Activated naive CD8-positive, alpha-beta T cell treated with anti-CD3 and anti-CD28 coated beads, Interleukin-2, amount 10 ng/mL, durations not matched to agents 7 days and 5 days (primary cell): ENCODE measurements at places on chromosomes 11 and 22. TPM values are rescaled to one million over a fixed set of nuclear protein-coding genes. Genes with fewer than 3 reads are reported as not detected.

DNA sequence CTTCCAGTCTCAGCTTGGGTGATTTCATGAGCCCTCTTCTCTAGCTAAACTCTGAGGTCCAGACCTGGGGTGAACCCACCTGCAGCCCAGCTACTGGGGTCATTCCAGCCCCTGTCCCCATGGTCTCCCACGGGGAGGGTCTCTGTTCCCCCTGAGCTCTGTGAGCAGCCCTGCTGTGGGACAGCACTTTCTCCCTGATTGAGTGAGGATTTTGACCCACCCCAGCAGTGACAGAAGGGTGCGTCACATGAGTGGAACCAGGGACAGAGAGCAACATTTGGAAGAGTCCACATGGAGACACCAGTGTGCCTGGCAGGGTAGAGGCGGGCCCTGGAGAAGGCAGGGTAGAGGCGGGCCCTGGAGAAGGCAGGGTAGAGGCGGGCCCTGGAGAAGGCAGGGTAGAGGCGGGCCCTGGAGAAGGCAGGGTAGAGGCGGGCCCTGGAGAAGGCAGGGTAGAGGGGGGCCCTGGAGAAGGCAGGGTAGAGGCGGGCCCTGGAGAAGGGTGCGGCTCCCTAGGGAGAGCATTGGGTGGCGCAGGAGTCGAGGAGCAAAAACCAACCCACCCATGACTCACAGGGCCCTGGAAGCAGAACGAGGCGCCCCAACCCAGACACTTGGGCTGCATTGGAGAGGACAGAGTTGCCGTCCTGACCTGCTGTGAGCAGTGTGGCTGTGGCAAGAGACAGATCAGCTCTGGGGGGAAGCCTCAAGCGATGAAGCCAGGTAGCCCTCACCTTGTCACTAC, 227.7 kb upstream of the B3GAT1 start:
- DNase-seq = no peak

DNA sequence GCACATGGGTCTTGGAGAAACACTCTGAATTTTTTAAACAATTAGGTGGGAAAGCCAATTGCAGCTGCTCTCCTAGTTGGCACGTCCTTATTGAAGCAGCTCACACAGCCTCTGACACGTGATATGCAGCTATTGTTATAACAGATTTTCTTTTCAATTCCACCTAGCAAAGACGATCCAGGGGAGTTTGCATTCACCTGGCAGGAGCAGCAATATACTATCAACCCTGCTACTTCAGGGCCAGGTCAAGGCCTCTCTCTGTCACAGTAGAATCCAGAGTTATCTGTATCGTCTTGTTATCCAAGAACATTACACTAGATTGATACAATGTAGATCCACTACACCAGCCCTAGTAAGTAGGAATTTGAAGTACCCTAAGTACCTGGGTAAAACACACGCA, 8.3 kb downstream of the KRTAP5-11 start:
- DNase-seq = no peak

- no peak for DNase-seq
Observed at GRCh38 chr11:95891423-95892170, 32.3 kb downstream of the MTMR2 start.

The GAL3ST1 gene
- 0.68 TPM for total RNA-seq

GRCh38 chr11:33863418-33864172, 28.3 kb downstream of the LMO2 start:
- DNase-seq = no peak

GRCh38 chr11:42552786-42553185, 759.0 kb upstream of the API5 start:
- no peak for DNase-seq

DNA sequence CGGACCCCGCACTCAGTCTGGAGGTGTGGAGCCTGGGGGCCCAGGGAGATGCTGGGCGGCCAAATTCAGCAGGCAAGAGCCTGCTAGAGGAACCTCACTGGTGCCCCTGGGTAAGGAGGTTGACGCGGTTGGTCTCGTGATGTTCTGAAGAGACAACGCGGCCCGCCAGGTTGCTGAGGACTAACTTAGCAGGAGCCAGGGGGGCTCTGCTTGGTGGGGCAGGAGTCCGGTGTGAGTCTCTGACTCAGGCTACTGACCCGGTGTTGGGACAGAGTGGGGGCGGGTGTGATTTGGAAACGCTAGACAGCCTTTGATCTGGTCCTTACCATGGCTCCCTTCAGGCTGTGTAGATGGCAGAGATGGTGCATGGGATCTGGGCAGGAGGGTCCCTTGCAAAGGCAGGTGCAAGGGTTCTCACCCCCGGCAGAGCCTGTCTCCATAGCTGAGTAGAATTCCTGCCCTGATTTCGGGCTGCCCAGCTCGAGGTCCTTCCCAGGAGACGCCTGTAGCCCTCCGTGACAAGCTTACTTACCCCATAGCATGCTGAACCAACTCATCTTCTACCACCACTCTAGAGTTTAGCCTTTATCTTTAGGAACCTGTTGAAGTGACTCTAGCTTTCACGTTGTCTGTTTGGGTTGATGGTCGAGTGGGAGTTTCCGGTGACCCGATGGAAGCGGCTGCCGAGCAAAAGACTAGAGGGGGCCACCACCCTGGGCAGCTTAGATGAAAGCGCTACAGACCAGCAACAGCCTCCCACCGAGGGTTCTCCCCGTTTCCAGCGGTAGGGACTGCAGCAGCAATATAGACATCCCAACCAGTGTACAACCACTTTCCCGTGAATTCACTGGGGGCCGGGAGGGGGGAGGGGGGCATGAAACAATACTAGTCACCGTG, 38.4 kb downstream of the KCNC1 start:
- no peak for DNase-seq

The MIAT gene
- 229 TPM for total RNA-seq

GRCh38 chr11:78292109-78292803, 103.5 kb downstream of the USP35 start:
- no peak for DNase-seq

The KLHL35 gene
- total RNA-seq = 0.55 TPM

The SMIM35 gene
- 3.0 TPM for total RNA-seq

DNA sequence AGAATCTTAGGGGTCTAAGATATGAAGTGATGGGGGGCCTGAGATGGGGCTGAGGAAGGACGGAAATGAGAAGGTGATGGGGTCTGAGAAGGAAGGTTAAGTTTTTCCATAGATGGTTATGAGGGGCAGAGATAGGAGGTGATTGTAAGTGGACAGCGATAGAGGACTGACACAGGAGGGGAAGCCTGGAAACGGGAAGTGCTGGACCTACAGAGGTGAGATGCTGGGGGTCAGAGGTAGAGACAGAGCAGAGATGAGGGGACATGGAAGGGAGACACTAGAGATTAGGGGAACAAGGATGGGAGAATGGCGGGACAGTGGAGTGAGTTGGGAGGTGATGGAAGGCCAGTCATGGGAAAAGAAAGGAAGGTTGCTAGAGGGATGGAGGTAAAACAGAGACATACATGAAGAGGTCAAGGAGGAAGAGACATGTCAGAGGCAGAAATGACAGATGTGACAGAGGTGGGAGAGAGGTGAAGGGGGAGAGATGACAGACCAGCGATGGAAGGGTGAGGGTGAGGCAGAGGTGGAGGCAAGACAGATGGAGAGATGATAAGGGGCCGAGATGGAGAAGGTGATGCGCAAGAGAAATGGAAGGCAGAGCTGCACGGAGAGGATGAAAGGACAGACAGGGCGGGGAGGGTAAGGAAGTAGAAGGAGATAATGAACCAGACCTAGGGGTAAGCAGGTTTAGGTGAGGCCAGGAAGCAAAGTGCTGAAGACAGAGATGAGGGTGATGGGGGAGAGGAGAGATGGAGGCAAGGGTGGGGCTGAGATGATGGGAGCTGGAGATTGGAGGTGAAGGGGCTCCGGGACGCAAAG, 50.8 kb downstream of the SLC22A12 start:
- DNase-seq = no peak

The SPDYC gene
- not detected for total RNA-seq
